SHP77 treated with DMSO at 0.1 percent for 48 hours (cell line): ENCODE measurements at places on chromosomes 7 and 10.

DNA sequence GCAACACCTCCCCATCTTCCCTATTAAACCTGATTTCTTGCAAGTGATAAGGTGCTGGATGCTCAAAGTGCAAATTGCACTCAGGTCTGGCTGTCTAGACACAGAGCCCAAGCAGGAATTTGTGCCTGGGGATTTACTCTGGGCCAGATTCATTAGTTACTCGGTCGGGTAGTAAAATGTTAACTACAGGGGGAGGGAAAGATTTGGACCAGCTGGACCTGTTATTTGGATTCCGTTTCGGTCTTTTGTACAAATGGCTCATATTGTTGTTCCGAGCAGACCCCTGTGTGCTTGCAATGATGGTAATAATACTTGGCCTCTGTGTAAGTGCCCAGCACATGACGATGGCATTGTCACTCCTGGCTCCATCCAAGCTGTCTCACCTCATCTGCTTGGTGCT, 609.6 kb downstream of the KCNMA1 start:
- DNase-seq = no peak

- no peak for DNase-seq
Measured at GRCh38 chr10:73915206-73915851, 4.4 kb downstream of the PLAU start.

GRCh38 chr10:9911488-9911887, 1106.2 kb upstream of the CELF2 start:
- DNase-seq = no peak

GRCh38 chr10:813286-813685, 118.2 kb downstream of the LARP4B start:
- DNase-seq = no peak

GRCh38 chr7:44685723-44686122, 62.9 kb upstream of the ZMIZ2 start:
- DNase-seq = no peak

GRCh38 chr10:13950543-13950939, 363.8 kb downstream of the PRPF18 start:
- no peak for DNase-seq

DNA sequence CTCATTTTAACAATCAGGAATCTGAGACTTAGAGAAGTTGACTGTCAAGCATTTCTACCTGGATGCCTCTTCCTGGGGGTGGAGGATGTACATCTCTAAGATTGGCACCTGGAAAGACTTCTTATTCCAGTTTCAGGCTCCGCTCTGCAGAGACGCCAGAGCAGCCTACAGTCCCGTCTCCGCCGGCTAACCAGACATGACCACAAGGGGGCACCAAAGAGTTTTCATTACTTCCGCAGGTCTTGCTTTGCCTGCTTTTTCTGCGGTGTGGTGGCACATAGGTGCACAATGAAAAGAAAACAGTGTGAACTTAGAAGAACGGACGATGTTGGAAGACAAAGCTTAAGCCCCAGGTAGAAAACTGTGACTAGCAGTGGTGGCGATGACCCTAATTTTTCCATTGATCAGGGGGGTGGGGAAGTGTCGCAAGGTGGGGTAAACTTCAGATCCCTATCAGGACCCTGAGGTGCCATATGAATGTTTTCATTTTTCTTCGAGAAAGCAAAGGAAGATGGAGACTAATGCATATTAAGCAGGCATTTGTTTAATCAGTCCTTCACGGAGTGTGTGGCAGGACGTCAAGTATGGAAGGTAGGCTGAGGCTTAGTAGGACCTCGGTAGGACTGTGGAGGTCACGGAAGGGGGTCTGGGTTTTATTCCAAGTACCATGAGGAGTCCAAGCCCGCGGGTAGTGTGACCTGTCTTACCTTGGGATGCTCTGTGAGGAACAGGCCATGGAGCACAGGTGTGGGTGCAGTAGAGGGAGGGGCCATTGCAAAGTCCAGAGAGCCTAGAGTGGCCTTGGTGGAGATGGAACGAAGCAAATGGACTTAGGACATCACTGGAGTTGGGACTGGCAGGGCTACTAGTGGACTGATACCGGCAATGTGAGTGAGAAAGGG, 60.1 kb upstream of the SORCS3 start:
- DNase-seq = no peak

GRCh38 chr7:1928645-1929348, 258.7 kb downstream of the ELFN1 start:
- DNase-seq = peak; percentile 93

DNA sequence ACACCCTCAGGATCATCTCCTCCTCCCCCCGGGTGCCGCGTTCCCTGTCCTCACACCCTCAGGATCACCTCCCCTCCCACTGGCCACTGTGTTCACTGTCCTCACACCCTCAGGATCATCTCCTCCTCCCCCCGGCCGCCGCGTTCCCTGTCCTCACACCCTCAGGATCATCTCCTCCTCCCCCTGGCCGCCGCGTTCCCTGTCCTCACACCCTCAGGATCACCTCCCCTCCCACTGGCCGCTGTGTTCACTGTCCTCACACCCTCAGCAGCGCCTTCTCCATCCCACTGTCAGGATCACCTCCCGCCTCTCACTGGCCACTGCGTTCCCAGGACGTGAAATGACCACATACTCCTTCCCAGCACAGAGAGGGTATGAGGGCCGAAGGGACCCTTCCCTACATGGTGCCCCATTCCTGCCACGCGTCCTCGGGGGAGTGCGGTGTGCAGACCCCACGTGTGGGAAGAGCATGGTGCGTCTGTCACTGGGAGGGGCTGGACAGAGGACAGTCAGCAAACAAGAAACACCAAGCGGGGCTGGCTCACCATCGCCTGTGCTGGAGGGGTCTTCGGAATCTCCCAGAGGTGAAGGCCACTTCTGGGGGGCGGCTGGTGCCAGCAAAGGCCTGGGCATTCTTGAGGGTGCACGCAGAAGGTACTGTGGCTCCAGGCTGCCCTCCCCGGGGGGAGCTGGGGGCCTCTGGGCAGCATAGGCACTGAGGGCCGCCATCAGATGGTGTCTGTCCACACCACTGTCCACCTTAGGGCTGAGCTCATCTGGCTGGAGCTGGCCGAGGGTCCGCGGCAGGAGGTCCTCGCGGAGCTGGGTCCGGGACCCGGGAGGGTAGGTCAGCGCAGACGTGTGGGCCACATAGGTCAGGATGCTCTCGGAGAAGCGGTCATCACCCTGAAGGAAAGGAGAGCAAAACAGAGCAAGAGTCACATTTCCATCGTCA, 421.0 kb downstream of the PTPRN2 start:
- no peak for DNase-seq

- DNase-seq = no peak
Measured at GRCh38 chr10:93757801-93758507, at the start of gene LGI1. LGI1 (plus strand) TSS chr10:93757936; CDS start chr10:93758145, 209 bp downstream.

DNA sequence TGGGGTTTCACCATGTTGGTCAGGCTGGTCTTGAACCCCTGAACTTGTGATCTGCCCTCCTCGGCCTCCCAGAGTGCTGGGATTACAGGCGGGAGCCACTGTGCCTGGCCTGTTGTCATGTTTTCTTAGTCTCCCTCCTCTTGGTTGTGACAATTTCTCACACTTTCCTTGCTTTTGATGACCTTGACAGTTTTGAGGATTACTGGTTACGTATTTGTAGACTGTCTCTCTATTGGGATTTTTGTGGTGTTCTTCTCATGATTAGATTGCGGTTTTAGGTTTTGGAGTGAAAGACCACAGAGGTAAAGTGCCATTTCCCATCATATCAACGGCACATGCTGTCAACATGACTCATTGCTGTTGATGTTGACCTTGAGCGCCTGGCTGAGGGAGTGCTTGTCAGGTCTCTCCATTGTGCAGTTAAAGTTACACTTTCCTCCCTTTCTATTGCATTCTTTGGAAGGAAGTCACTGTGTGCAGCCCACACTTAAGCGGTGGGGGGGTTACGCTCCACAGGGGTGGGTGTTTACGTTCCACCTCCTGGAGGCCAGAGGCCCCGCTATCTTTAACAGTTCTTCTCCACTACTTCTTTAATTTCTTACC, 10.8 kb downstream of the NEURL1 start:
- DNase-seq = no peak

DNA sequence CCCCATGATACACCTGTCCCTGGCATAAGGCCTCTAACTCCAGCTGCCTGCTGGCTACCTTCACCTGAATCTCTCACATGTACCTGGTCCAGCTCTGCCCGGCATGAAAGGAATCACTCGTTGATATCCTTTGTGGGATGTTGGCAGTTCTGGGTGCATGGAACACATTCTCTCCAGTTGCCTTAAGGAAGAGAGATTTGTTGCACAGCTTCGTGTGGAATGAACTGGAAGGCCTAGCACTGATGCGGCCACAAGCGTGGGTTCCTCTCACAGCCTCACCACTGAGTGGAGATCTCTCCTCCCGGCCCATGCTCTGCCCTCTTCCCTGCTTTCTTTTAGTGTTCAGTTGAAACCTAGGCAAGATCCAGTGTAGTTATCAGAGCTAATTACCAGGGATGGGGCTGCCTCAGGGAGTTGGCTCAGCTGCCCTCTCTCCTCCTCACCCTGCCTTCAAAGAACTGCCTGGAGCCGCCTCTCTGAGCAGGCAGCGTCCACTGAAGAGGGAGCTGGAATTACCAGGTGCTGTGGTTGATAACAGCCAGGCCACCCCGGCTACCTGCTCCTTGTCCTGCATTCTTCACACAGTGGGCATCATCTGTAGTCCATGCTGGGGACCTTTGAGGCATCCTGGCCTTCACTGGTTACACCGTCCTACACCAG, 194.3 kb downstream of the CCDC3 start:
- no peak for DNase-seq

- no peak for DNase-seq
Measured at GRCh38 chr10:48497780-48498770, 106.8 kb downstream of the ARHGAP22 start.

DNA sequence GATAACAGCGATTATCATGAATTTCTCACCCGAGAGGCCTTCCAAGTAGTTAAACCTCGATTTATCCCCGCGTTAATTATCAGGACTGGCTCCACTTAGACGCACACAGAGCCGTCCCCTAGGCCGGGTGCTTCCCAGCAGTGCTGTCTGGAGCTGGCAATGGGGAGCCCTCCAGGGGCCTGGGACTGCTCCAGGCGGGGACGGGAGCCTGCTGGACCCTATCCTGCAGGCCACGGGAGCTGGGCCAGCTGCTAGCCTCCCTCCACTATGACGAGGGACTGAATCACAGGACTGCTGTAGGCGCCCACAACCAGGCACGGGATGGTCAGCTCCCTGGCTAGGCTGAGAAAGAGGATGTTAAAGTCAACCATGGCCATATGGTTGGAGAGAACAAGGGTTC, 229.1 kb downstream of the ELFN1 start:
- no peak for DNase-seq

DNA sequence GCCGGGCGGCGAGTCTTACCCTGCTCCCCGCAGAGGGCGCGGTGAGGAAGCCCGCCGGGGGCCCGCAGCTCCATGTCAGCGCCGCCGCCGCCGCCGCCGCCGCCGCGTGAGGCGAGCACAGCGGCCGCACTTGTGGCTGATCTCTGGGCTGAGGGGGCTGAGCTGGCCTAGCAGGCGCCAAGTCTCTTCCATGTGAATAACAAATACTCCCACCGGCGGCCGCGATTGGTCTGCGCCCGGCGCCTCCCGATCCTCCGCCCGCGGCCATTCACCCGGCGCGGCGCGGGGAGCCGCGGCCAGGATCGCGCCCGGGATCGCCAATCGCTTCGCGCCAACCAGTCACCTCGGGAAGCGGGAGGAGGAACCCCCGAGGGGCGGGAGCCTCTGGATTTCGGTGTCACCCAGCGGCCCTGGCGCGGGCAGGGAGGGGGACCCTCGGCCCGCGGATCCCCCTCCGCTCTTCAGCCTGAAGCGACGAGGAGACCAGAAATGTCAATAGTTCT, at the start of gene GRM8:
GRM8 (minus strand) TSS at position 164 of the 503 bp plus-strand sequence.
- DNase-seq = peak; percentile 64

- DNase-seq = peak; percentile 64
Measured at GRCh38 chr10:63720072-63720537, 198.9 kb downstream of the REEP3 start.

GRCh38 chr7:30422922-30423321, 55.7 kb downstream of the NOD1 start:
- DNase-seq = no peak

DNA sequence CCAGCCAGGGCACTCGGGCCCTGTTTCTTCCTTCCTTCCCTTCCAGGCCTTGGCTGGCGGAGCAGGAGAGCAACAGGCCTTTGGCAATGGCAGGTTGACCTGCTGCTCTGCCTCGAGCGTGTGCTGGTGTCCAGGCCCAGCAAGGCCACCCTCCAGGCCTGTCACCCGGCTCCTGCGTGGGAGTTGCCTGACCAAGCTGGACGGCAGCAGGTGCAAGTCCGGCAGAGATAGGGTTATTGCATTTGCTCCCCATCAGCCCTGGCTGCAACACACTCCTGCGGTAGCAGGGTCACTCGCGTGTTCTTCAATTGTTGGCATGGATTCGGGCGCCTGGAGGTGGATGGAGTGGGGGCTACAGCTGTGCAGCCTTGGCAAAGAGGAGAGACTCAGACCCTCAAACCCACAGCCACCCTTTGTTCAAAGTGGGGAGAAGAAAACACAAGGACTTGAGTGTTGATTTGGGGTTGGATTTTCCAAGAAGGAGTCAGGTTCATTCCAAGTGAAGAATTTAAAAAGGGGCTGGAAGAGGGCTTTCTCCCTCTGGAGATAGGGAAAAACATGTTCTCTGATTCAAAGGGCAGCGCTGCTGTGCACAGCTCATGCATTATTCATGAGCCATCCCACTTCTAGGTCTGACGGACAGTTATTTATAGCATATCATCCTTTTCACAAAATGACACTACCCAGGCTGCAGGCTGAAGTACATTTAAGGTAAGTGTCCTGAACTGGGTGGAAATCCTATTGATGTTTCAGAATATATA, 64.2 kb upstream of the PITRM1 start:
- no peak for DNase-seq

GRCh38 chr10:124963866-124964720, 22.2 kb downstream of the ZRANB1 start:
- no peak for DNase-seq

DNA sequence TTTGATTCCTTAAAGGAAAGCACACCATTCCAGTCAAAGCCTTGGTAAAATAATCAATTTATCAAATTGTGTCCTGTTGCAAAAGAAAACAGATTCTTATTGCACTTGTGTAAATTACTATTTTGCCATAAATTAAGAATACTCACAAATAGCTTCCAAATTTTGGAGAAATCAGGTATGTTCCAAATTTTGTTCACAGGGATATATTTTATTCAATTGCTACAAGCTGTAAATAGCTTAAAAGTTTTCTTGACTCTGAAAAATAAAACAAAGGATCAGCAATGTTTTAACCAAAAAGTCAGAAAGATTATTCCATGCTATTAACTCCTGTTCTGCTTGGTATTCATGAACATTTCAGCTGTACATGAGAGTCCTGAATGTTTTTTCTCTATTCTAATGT, 47.4 kb upstream of the CHST3 start:
- DNase-seq = no peak

DNA sequence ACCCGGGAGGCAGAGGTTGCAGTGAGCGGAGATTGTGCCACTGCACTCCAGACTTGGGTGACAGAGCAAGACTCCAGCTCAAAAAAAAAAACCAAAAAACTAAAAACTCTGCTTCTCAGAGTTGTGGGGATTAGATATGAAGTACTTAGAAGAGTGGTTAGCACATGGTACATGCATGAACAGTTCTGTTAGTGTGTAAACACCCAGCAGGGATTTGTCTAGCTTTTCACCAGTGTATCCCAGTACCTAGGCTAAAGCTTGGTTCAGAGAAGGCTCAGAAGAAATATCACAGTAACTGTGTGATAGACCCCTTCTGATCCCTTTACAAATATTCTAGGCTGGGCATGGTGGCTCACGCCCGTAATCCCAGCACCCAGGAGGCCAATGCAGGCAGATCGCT, 9.5 kb downstream of the PPIA start:
- no peak for DNase-seq
